ENCODE measurements at places on chromosomes 13 and 19. TPM values are rescaled to one million over a fixed set of nuclear protein-coding genes. Genes with fewer than 3 reads are reported as not detected.
A peak's percentile ranks its signal among the peaks of the same experiment; 100 is the strongest.

DNA sequence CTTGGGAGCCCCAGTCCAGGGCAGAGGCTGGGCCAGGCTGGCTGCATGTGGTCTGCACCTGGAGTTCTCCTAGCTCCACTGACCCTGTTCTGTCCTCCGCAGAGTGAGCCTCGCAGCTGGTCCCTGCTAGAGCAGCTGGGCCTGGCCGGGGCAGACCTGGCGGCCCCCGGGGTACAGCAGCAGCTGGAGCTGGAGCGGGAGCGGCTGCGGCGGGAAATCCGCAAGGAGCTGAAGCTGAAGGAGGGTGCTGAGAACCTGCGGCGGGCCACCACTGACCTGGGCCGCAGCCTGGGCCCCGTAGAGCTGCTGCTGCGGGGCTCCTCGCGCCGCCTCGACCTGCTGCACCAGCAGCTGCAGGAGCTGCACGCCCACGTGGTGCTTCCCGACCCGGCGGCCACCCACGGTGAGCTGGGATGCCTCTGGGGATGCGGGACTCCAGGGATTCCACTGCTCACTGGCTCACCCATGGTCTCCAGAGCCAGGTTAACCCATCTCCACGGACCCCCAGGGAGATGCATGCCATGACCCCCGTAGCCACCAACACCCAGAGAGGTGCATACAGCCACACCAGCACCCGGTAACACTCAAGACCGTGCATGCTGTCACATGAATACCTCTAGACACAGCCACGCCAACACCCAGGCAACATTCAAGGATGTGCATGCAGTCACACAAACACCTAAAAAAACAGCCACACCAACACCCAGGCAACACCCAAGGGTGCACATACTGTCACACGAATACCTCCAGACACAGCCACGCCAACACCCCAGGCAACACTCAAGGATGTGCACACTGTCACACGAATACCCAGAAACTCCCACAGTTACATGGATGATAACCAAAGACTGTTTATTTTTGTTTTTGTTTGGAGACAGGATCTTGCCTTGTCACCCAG is 8.2 kb downstream of the PKN1 start:
- H3K4me1 ChIP-seq, result peaks cover 12% of the 10 kb centered on the region
- H3K27ac ChIP-seq, result no peak overlapping the region
- H3K4me3 ChIP-seq, result no peak overlapping the region
- H3K27me3 ChIP-seq, result no peaks in the 10 kb centered on the region

TSSK6 gene
- 2.1 TPM for total RNA-seq

DNA sequence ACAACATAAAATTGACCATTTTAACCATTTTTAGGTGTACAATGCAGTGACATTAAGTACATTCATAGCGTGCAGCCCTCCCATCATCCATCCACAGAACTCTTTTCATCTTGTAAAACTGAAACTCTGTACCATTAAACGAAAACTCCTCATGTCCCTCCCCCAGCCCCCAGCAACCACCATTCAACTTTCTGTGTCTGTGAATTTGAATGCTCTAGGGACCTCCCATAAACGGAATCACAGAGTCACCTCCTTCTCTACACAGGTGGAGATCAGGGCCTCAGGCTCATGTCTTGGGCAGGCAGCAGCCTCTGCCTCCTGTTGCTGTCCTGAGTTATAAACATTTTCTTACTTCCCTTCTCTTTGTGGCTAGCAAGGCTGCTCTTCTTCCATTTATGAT is 7.3 kb upstream of the CCNE1 start:
- H3K27ac ChIP-seq, result no peak overlapping the region
- no peak for DNase-seq
- no peaks in the 10 kb centered on the region for H3K27me3 ChIP-seq
- H3K36me3 ChIP-seq, result no peaks in the 10 kb centered on the region
- peaks cover 9% of the 10 kb centered on the region for H3K4me1 ChIP-seq

GRCh38 chr13:91950803-91951202 is 552.4 kb downstream of the GPC5 start:
- DNase-seq, result no peak
- H3K36me3 ChIP-seq, result no peaks in the 10 kb centered on the region
- H3K4me1 ChIP-seq, result peaks cover 12% of the 10 kb centered on the region
- H3K27me3 ChIP-seq, result no peaks in the 10 kb centered on the region

GRCh38 chr19:18204394-18205199 is 755 bp upstream of the RAB3A start:
- DNase-seq, result no peak
- peak overlapping the region; percentile 99 for H3K27ac ChIP-seq
- peaks cover 22% of the 10 kb centered on the region for H3K4me1 ChIP-seq

- H3K4me1 ChIP-seq, result peaks cover 38% of the 10 kb centered on the region
- peak overlapping the region; percentile 86 for H3K27ac ChIP-seq
- no peaks in the 10 kb centered on the region for H3K36me3 ChIP-seq
- H3K4me3 ChIP-seq, result peak overlapping the region; percentile 49
Observed at GRCh38 chr19:45448887-45449299, 18.9 kb upstream of the FOSB start.

TTC9B gene
- total RNA-seq, result not detected

GRCh38 chr19:6108721-6109633 is 1.3 kb downstream of the RFX2 start:
- H3K27me3 ChIP-seq, result peaks cover 32% of the 10 kb centered on the region
- DNase-seq, result no peak
- H3K36me3 ChIP-seq, result no peaks in the 10 kb centered on the region

DNA sequence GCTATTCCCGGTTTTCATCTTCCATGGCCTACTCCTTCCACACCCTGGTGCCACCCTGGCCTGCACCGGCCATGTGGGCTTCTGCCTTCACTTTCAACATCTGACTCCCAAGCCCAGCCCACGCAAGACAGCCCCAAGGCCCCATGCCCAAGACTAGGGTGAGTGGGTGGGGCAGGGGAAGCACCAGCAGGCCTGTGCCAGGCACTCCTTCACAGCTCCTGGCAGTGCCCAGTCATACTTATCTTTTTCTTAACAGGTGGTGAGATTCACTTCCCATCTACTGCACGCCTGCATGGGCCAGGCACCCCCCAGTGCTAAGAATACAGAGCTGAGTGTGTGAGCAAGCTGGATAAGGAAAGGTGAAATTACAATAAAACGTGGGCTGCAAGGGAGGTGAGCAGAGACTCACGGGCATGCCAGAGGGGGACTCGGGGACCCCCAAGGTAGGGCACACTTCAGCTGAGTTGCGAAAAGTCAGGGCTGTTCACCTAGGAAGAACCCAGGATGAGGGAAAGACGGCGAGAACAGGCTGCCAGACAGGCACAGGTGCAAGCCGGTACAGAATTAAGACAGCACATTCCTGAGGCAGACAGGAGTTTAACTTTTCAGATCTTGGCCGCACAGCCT is 55.7 kb downstream of the COL4A1 start:
- no peaks in the 10 kb centered on the region for H3K36me3 ChIP-seq
- peak overlapping the region; percentile 84 for H3K27ac ChIP-seq
- no peak overlapping the region for H3K4me3 ChIP-seq
- peak; percentile 36 for DNase-seq
- peaks cover 53% of the 10 kb centered on the region for H3K4me1 ChIP-seq

DNA sequence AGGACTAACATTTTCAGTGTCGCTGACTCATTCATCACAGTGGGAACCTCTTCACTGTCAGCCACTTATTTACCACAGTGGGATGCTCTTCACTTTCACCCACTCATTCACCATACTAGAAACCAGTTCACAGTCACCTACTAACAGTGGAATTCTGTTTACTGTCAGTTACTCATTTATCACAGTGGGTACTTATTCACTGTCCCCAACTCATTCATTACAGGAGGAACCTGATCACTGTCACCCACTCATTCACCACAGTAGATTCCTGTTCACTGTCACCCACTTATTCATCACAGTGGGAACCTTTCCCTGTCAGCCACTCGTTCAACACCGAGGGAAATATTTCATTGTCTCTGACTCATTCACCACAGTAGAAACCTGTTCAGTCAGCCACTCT is 10.1 kb upstream of the ZNF85 start:
- H3K4me3 ChIP-seq, result no peak overlapping the region
- no peaks in the 10 kb centered on the region for H3K27me3 ChIP-seq
- no peak for DNase-seq

DNA sequence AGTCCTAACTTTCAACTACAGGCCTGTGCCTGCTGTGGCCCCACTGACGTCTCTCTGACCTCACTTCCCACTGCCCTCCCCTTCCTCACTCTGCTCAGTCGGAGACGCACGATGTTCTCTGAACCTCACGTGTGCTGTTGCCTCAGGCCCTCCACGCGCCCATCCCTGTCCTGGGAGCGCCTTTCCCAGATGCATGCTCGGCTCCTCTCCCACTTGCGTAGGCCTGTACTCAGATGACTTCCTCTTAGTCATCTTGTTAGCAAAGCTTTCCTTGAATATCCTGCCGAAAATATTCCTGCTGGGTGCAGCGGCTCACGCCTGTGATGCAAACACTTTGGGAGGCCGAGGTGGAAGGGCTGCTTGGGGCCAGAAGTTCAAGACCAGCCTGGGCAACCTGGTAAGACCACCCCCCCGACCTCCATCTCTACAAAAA is 9.3 kb upstream of the SYT5 start:
- H3K27me3 ChIP-seq, result peaks cover 41% of the 10 kb centered on the region
- no peaks in the 10 kb centered on the region for H3K4me1 ChIP-seq
- H3K4me3 ChIP-seq, result no peak overlapping the region
- H3K27ac ChIP-seq, result no peak overlapping the region

GRCh38 chr13:49995625-49996101 is 1.2 kb upstream of the TRIM13 start:
- H3K27me3 ChIP-seq, result no peaks in the 10 kb centered on the region
- H3K4me3 ChIP-seq, result peak overlapping the region; percentile 75
- peaks cover 25% of the 10 kb centered on the region for H3K4me1 ChIP-seq
- no peak for DNase-seq
- H3K36me3 ChIP-seq, result peaks cover 3% of the 10 kb centered on the region

DNA sequence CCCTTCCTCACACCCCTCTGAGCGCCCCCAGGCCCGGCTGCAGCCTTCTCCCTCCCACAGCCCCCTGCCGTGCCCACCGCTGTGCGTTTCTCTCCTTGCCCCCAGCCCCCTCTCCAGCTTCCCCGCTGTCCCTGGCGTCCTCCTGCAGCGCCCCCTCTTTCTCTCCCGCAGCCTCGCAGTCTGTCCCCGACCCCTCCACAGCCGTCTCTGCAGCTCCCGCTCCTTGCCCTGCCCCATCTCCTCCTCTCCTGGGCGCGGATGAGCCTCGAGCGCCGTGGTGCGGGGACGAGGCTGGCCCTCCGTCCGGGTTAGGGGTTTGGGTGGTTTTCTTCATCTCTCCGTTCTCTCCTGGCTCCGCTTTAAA is 1.1 kb downstream of the KMT5C start:
- peak overlapping the region; percentile 86 for H3K4me3 ChIP-seq
- peaks cover 24% of the 10 kb centered on the region for H3K4me1 ChIP-seq
- no peaks in the 10 kb centered on the region for H3K27me3 ChIP-seq
- peak overlapping the region; percentile 91 for H3K27ac ChIP-seq
- H3K36me3 ChIP-seq, result peaks cover 19% of the 10 kb centered on the region

DNA sequence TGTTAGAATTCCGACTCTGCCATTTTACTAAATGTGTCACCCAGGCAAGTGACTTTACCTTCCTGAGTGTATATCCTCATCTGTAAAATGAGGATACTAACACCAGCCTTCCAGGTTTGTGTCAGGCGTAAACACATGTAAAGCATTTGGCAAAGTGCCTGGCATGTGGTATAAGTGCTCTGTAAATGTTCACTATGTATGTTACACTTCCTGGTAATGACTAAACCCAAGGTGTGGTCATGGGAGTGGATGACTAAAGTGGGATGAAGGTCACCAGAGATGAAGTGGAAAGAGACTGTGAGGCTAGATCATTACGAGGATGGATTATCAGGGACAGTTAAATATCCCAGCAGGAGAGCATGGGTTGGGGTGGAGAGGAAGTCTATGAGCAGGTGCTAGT is 25.6 kb downstream of the DEDD2 start:
- peaks cover 43% of the 10 kb centered on the region for H3K27me3 ChIP-seq
- no peak overlapping the region for H3K27ac ChIP-seq
- H3K4me1 ChIP-seq, result no peaks in the 10 kb centered on the region
- no peak overlapping the region for H3K4me3 ChIP-seq
- H3K36me3 ChIP-seq, result no peaks in the 10 kb centered on the region
- no peak for DNase-seq

GRCh38 chr19:8858260-8858659 is 26.1 kb downstream of the MBD3L1 start:
- DNase-seq, result no peak
- no peaks in the 10 kb centered on the region for H3K27me3 ChIP-seq
- no peaks in the 10 kb centered on the region for H3K4me1 ChIP-seq
- no peaks in the 10 kb centered on the region for H3K36me3 ChIP-seq
- no peak overlapping the region for H3K27ac ChIP-seq
- H3K4me3 ChIP-seq, result no peak overlapping the region

GRCh38 chr13:65857942-65858565 is 1372.1 kb downstream of the PCDH9 start:
- no peak overlapping the region for H3K27ac ChIP-seq
- H3K36me3 ChIP-seq, result no peaks in the 10 kb centered on the region
- no peak overlapping the region for H3K4me3 ChIP-seq
- DNase-seq, result no peak

GRCh38 chr13:24893863-24894262 is 129.9 kb downstream of the RNF17 start:
- DNase-seq, result no peak
- H3K27me3 ChIP-seq, result no peaks in the 10 kb centered on the region

ZNF836 gene
- 21.2 TPM for total RNA-seq

GRCh38 chr19:53132141-53132991 is at the start of gene ZNF415:
Gene ZNF415 (minus strand): TSS chr19:53132910. CDS start chr19:53122676, 10,234 bp downstream.
- H3K27me3 ChIP-seq, result no peaks in the 10 kb centered on the region
- peak; percentile 83 for DNase-seq
- H3K4me3 ChIP-seq, result peak within 1 kb of the TSS; percentile 86

SMAD9 gene
- 31.9 TPM for total RNA-seq

DNA sequence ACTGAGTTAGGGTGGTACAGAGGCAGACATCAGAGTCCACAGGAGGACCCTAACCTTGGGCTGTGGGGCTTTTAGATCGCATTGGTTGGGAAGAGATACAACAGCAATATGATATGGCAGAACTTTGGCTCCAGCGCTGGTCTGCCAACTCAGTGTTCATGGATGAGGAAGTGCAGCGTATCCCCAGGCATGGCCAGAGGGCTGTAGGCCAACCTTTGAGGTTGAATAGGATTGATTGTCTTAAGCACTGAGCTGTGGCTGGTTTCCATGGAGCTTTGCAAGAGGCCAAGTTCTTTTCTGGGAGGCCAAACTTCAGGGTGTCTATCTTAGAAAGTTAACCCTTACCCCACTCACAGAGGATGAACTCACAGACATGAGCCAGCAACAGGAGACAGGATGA is 144.1 kb upstream of the TMTC4 start:
- no peak overlapping the region for H3K4me3 ChIP-seq
- no peaks in the 10 kb centered on the region for H3K36me3 ChIP-seq
- H3K4me1 ChIP-seq, result peaks cover 12% of the 10 kb centered on the region

DNA sequence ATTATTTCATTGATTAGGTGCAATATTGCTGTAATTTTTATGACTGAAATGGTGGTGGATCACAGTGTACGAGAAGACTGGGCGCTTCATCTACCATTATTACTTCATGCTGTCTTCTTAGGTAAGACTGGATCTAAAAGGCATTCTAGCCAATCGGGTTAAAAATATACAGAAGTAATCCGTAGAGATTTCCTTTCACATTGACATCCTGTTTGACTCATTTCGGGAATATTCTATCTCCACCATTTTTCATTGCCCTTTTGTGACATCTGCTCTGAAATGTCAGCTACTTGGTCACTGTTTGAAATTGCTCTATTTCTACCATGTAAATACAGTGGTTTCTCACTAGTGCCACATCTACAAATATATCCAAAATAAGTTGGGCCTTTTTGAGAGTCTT is 90.2 kb downstream of the ZAR1L start:
- no peak for DNase-seq
- no peak overlapping the region for H3K4me3 ChIP-seq
- peaks cover 21% of the 10 kb centered on the region for H3K4me1 ChIP-seq
- H3K27ac ChIP-seq, result peak overlapping the region; percentile 85
- H3K36me3 ChIP-seq, result peaks cover 13% of the 10 kb centered on the region
- no peaks in the 10 kb centered on the region for H3K27me3 ChIP-seq

GRIK5 gene
- 39.9 TPM for total RNA-seq

GJA3 gene
- 5.3 TPM for total RNA-seq
